ENCODE measurements at places on chromosomes 13 and 19. TPM values are rescaled to one million over a fixed set of nuclear protein-coding genes. Genes with fewer than 3 reads are reported as not detected.

The SIGLEC9 gene
- not detected for total RNA-seq

DNA sequence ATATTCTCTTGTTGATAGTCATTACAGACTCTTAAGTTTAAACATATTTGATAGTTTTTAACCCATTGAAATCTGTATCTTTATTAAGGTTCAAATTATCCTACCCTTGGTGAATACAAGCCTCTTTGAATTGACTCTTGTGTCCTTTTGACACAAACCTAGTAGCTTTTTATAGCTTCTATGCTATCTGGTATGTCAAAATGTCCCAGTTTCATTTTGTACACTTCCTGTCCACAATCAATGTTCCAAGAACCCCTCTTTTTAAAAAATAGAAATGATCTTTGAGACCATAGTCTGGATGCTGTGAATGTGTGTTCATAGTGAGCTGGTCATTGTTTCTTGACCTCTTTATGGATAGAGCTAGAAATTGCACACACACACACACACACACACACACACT, 39.2 kb upstream of the FGF14 start:
- 0 out of 2 replicates have a peak, but pooled peaks cover 2% of the 10 kb centered on the region for H3K27me3 ChIP-seq
- no peaks in the 10 kb centered on the region for H3K36me3 ChIP-seq
- DNase-seq, result no peak

DNA sequence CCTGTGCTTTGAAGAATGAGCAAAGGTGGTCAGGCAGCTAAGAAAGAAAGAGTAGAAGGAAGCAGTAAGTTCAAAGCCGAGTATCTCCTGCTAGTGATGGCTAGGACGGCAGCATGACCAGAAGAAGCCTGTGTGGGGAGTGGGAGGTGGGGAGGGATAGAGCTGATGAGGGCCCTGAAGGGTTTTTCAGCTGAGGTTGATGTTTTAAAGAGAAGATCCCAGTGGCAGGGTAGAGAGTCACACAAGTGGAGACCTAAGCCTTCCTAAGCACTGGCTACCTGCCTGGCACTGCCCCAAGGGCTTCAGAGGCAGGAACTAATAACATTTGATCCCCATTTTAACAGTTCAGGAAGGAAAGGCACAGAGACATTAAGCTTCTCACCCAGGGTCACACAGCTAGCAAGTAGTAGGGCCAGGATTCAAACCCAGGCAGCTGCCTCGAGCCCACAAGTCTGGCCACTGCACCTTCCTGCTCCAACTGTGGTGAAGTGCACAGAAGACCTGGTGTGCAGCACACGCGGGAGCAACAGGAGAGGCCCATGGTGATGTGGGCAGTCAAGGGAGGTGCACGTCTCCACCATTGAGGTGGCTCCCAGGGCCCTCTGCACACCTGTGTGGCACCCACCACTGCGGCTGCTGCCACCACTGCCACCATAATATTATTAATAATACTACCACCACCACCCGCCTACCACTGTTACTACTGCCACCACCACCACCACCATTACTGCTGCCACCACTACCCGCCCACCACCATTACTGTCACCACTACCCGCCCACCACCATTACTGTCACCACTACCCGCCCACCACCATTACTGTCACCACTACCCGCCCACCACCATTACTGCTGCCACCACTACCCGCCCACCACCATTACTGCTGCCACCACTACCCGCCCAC, 22.1 kb downstream of the CUL4A start:
- DNase-seq, result no peak
- H3K4me3 ChIP-seq, result no peak overlapping the region
- H3K27ac ChIP-seq, result no peak overlapping the region
- H3K36me3 ChIP-seq, result peaks cover 78% of the 10 kb centered on the region
- no peaks in the 10 kb centered on the region for H3K4me1 ChIP-seq

- no peak overlapping the region for H3K4me3 ChIP-seq
- DNase-seq, result no peak
- no peak overlapping the region for H3K27ac ChIP-seq
- H3K27me3 ChIP-seq, result peaks cover 21% of the 10 kb centered on the region
- no peaks in the 10 kb centered on the region for H3K4me1 ChIP-seq
- no peaks in the 10 kb centered on the region for H3K36me3 ChIP-seq
These were observed 1.7 kb upstream of the PCDH17 start for GRCh38 chr13:57629821-57630235.

GRCh38 chr13:60370343-60370742, 26.7 kb upstream of the TDRD3 start:
- no peaks in the 10 kb centered on the region for H3K4me1 ChIP-seq
- DNase-seq, result no peak
- H3K4me3 ChIP-seq, result no peak overlapping the region
- no peak overlapping the region for H3K27ac ChIP-seq

The PNMA8C gene
- not detected for total RNA-seq

DNA sequence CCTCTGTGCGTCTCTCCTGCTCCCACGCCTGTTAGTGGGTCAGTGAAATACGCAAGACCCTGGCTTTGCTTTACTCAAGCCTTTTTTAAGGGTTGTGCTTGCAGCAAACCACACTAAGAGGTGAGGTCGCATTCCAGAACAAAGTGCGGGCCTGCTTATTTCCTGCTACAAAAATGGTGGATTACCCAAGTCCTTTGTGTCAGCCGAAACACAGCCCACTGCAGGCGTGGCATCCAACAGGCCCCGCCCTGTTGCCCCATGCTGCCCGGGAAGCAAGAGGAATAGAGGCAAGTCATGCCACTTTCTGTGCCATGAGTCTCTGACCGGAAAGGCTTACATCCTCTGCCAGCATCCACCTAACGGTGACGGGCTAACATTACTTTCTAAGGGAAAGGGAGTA, 7.7 kb upstream of the IRS2 start:
- H3K4me3 ChIP-seq, result no peak overlapping the region
- H3K36me3 ChIP-seq, result no peaks in the 10 kb centered on the region
- DNase-seq, result peak; percentile 69
- H3K4me1 ChIP-seq, result no peaks in the 10 kb centered on the region
- H3K27ac ChIP-seq, result no peak overlapping the region

The NLRP7 gene
- not detected for total RNA-seq

DNA sequence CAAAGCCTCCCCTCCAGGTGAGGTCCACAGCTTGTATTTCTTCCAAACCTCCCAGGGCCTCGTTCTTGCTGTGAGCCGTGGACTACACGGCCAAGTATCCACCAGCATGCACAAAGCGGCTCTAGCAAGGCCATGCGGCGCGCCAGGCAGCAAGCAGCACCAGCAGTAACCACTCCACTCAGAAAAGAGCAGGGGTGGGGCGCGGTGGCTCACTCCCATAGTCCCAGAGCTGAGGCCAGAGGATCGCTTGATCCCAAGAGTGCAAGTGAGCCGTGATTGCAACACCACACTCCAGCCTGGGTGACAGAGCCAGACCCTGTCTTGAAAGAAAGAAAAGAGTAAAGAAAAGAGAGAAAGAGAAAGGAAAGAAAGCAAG, 4.7 kb downstream of the CCDC8 start:
- H3K27ac ChIP-seq, result no peak overlapping the region
- peaks cover 23% of the 10 kb centered on the region for H3K4me1 ChIP-seq
- H3K27me3 ChIP-seq, result no peaks in the 10 kb centered on the region
- 0 out of 2 replicates have a peak, but pooled peaks cover 4% of the 10 kb centered on the region for H3K36me3 ChIP-seq
- no peak overlapping the region for H3K4me3 ChIP-seq

- no peak overlapping the region for H3K27ac ChIP-seq
- H3K27me3 ChIP-seq, result no peaks in the 10 kb centered on the region
- peaks cover 21% of the 10 kb centered on the region for H3K4me1 ChIP-seq
- DNase-seq, result no peak
- peaks cover 71% of the 10 kb centered on the region for H3K36me3 ChIP-seq
- H3K4me3 ChIP-seq, result no peak overlapping the region
These were observed 4.4 kb downstream of the FTL start for GRCh38 chr19:48969276-48970138.

- no peaks in the 10 kb centered on the region for H3K36me3 ChIP-seq
- H3K4me3 ChIP-seq, result no peak overlapping the region
- H3K4me1 ChIP-seq, result peaks cover 10% of the 10 kb centered on the region
- no peaks in the 10 kb centered on the region for H3K27me3 ChIP-seq
- H3K27ac ChIP-seq, result no peak overlapping the region
- DNase-seq, result peak; percentile 39
These were observed 18.1 kb downstream of the ARHGEF18 start for GRCh38 chr19:7366701-7367420.

DNA sequence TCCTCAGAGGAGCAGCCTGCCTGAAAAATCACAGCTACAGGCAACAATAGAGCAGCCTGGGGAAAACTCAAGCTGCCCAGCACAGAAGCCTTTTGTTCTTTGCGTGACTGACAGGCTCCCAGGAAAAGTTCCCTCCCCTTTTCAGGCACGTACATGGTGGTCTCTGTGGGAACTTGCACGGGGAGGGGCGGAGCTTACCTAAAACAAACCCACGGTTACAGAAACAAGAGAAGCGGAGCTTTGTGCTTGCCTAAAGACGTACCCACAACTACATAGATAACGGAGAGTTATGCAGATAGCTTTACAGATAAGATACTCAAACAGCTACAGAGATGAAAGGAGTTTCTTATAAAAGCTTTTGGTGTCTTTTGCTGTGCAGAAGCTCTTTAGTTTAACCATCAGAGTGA, 11.4 kb downstream of the ETFB start:
- peak; percentile 69 for DNase-seq
- H3K27ac ChIP-seq, result peak overlapping the region; percentile 43
- H3K4me1 ChIP-seq, result peaks cover 22% of the 10 kb centered on the region
- H3K27me3 ChIP-seq, result no peaks in the 10 kb centered on the region

The AKAP11 gene
- 16.5 TPM for total RNA-seq

The STOML3 gene
- not detected for total RNA-seq
